ENCODE measurements at places on chromosomes 7 and 10. TPM values are rescaled to one million over a fixed set of nuclear protein-coding genes. Genes with fewer than 3 reads are reported as not detected.

The ZNF853 gene
- total RNA-seq: 1.1 TPM

The EIF4H gene
- 257 TPM for total RNA-seq

The STAG3 gene
- total RNA-seq: 1.8 TPM

The SLC26A3 gene
- total RNA-seq: not detected

The CRHR2 gene
- total RNA-seq: not detected

The PILRA gene
- 1.1 TPM for total RNA-seq

The SKIDA1 gene
- total RNA-seq: 0.18 TPM

The ZNF727 gene
- not detected for total RNA-seq

The CYP2W1 gene
- total RNA-seq: not detected

The SPDYE2 gene
- not detected for total RNA-seq

The SPDYE2B gene
- not detected for total RNA-seq

The DUS4L gene
- total RNA-seq: 1.3 TPM

The PRSS37 gene
- total RNA-seq: not detected

The UTF1 gene
- not detected for total RNA-seq

The GFRA1 gene
- total RNA-seq: 0.36 TPM

The DNAH11 gene
- under 0.01 TPM for total RNA-seq

The FGFBP3 gene
- not detected for total RNA-seq
